Upper lobe of right lung (tissue), 1 donor: ENCODE measurements at places on chromosomes 16 and 17. TPM values are rescaled to one million over a fixed set of nuclear protein-coding genes. Genes with fewer than 3 reads are reported as not detected.

The C17orf100 gene
- 1.3 TPM for total RNA-seq

The PLXDC1 gene
- 14.4 TPM for total RNA-seq

The PRSS8 gene
- 103 TPM for total RNA-seq

The CDRT4 gene
- 9.0 TPM for total RNA-seq

The CLEC18A gene
- total RNA-seq, result 2.0 TPM

The CDH8 gene
- 0.78 TPM for total RNA-seq

The SLC16A6 gene
- total RNA-seq, result 7.5 TPM

The ACADVL gene
- 544 TPM for total RNA-seq

The TBC1D3K gene
- not detected for total RNA-seq

The DCTPP1 gene
- 17.9 TPM for total RNA-seq

The ZG16 gene
- total RNA-seq, result not detected

The RAPGEFL1 gene
- total RNA-seq, result 10.2 TPM

The PKMYT1 gene
- 3.8 TPM for total RNA-seq

The TMEM100 gene
- 279 TPM for total RNA-seq

The PAQR4 gene
- 7.4 TPM for total RNA-seq

The NPIPA5 gene
- total RNA-seq, result 12.0 TPM

The MPP3 gene
- total RNA-seq, result 28.6 TPM

The UNC13D gene
- total RNA-seq, result 145 TPM

The DNAAF8 gene
- total RNA-seq, result 0.58 TPM

The OMG gene
- 10.3 TPM for total RNA-seq

The PTX4 gene
- total RNA-seq, result not detected

The PRAC2 gene
- total RNA-seq, result not detected

The ABCA8 gene
- 34.0 TPM for total RNA-seq

The RAC3 gene
- 3.4 TPM for total RNA-seq

The C16orf96 gene
- total RNA-seq, result 0.32 TPM

The ANKRD40CL gene
- not detected for total RNA-seq

The CLEC3A gene
- total RNA-seq, result not detected

The ARHGAP27 gene
- total RNA-seq, result 73.8 TPM

The C17orf67 gene
- total RNA-seq, result 3.8 TPM

The ARL5C gene
- total RNA-seq, result not detected

The YPEL3 gene
- total RNA-seq, result 93.6 TPM

The ASGR2 gene
- total RNA-seq, result 1.3 TPM

The RAB11FIP3 gene
- total RNA-seq, result 44.1 TPM

The SULT1A1 gene
- 55.4 TPM for total RNA-seq

The SMARCE1 gene
- total RNA-seq, result 80.2 TPM

The TP53TG3C gene
- total RNA-seq, result not detected

The LCAT gene
- total RNA-seq, result 40.2 TPM

The PLLP gene
- total RNA-seq, result 104 TPM

The EPX gene
- total RNA-seq, result not detected

The ZNF423 gene
- 11.9 TPM for total RNA-seq

The WNT9B gene
- total RNA-seq, result 2.0 TPM

The LIMD2 gene
- 22.9 TPM for total RNA-seq

The SULT1A3 gene
- 10.6 TPM for total RNA-seq

The ESRP2 gene
- total RNA-seq, result 61.0 TPM

The OTOP3 gene
- total RNA-seq, result not detected

The HSPB9 gene
- not detected for total RNA-seq

The UQCRC2 gene
- 161 TPM for total RNA-seq

The NT5M gene
- 1.9 TPM for total RNA-seq

The NME2 gene
- total RNA-seq, result 306 TPM

The ZNF469 gene
- total RNA-seq, result 2.1 TPM

The CXCL16 gene
- total RNA-seq, result 169 TPM

The KRTAP2-2 gene
- total RNA-seq, result not detected

The C1QL1 gene
- 0.52 TPM for total RNA-seq

The ANKFY1 gene
- 64.8 TPM for total RNA-seq

The SEBOX gene
- not detected for total RNA-seq

The GP1BA gene
- total RNA-seq, result 0.55 TPM

The RNF43 gene
- total RNA-seq, result 7.5 TPM
